ENCODE measurements at places on chromosomes 5 and 9.

- H3K4me1 ChIP-seq, result no peaks in the 10 kb centered on the region
- no peak overlapping the region for H3K27ac ChIP-seq
- no peak overlapping the region for H3K4me3 ChIP-seq
- DNase-seq, result no peak
- H3K27me3 ChIP-seq, result no peaks in the 10 kb centered on the region
Observed at GRCh38 chr5:78698191-78698791, 49.7 kb upstream of the LHFPL2 start.

DNA sequence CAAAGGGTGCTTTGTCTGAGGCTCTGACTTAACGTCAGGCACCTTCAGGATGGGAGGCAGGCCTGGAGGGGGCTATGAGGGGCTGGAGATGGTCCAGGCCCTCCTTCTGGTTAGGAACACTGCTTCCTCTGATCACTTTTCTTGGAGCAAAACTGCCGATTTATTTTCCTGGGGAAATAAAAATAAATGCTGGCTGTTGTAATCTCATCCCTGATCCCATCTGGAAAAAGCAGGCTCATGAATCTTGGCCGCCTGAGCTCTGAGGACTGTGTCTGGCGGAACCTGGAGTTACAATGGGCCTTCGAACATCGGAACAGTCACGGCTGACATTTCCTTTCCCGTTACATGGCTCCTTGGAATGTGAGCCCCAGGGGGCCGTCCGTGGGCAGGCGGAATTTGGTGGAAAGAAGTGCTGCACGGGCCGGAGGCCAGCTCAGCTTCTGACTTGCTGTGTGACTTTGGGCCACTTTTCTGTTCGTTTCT, 157.8 kb downstream of the RGS3 start:
- peaks cover 35% of the 10 kb centered on the region for H3K4me1 ChIP-seq
- DNase-seq, result no peak
- no peak overlapping the region for H3K4me3 ChIP-seq
- peaks cover 3% of the 10 kb centered on the region for H3K27me3 ChIP-seq

- DNase-seq, result no peak
- H3K27me3 ChIP-seq, result no peaks in the 10 kb centered on the region
- H3K27ac ChIP-seq, result no peak overlapping the region
- H3K4me3 ChIP-seq, result no peak overlapping the region
Observed at GRCh38 chr5:128335339-128335738, 202.7 kb downstream of the FBN2 start.

- H3K27ac ChIP-seq, result no peak overlapping the region
- H3K36me3 ChIP-seq, result no peaks in the 10 kb centered on the region
- H3K4me3 ChIP-seq, result no peak overlapping the region
Observed at GRCh38 chr5:19771174-19771835, 216.7 kb downstream of the CDH18 start.

DNA sequence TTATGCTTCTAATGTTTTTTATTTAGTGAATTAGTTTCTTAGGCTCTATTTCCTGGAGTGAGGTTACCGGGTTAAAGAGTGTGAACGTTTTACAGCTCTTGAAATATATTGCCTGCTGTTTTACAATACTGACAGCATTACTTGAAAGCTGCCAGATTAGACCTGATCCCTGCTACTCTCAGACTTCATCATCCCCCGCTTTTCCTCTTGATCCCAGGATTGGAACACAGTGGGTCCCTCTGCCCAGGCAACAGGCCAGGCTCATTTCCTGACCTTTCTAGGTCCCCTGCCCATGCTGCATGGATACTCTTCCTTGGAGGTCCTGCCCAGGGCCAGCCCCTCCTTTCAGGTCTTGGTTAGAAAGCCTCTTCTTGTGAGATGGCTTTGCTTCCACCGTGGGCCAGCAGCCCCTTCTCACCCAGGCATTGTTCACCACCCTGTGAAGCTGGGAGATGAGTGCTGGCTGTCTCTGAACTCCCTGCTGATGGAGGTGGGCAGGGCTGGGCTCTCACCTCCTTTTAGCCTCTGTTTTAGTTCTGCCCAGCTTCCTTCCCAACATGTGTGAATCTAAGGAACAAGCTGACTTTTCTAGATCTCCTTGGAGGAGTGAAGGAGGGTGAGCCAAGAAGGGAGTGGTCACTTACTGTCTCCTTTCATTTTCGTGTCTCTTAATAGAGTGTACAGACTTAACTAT, 15.5 kb upstream of the FAM120AOS start:
- peaks cover 12% of the 10 kb centered on the region for H3K4me1 ChIP-seq
- H3K4me3 ChIP-seq, result no peak overlapping the region
- no peak for DNase-seq

DNA sequence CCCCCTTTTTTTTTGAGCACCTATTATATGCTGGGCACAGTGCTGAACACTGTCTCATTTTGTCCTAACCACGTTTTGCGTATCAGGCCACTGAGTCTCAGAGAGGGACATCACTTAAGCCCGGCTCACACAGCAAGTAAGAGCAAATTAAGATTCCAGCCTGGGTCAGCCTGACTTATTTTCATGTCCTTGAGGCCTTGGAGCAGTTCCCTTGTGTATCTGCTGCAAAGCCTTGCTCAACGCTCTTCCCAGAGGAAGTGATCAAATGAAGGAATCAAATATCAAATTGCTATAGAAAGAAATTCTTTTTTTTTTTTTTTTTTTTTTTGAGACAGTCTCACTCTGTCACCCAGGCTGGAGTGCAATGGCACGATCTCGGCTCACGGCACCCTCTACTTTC, 30.7 kb downstream of the ERGIC1 start:
- H3K27me3 ChIP-seq, result no peaks in the 10 kb centered on the region
- peaks cover 53% of the 10 kb centered on the region for H3K4me1 ChIP-seq
- no peak overlapping the region for H3K27ac ChIP-seq
- peaks cover 8% of the 10 kb centered on the region for H3K36me3 ChIP-seq
- DNase-seq, result no peak

DNA sequence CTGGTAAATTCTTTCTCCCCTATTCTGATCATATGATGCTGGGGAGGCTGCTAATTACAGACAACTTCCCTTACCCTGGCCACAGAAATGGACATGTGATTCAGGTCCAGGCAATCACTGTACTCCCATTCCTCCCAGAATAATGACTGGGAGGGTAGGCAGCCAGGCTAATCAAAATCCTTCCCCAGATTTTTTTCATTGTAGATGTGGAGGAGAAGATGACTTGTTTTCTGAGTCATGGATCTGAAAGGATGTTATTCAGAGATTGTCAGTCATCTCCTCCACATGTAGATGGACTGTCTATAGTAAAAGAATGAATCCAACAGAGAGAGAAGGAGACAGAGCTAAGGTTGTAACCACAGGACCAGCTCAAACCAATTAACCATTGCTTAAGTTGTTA, 123.9 kb upstream of the PUM3 start:
- no peaks in the 10 kb centered on the region for H3K27me3 ChIP-seq
- no peak overlapping the region for H3K27ac ChIP-seq
- H3K4me3 ChIP-seq, result no peak overlapping the region
- DNase-seq, result no peak

GRCh38 chr5:54882841-54883240, 102.6 kb downstream of the ESM1 start:
- H3K4me1 ChIP-seq, result peaks cover 15% of the 10 kb centered on the region
- H3K27ac ChIP-seq, result no peak overlapping the region
- no peaks in the 10 kb centered on the region for H3K36me3 ChIP-seq
- H3K27me3 ChIP-seq, result peaks cover 24% of the 10 kb centered on the region

DNA sequence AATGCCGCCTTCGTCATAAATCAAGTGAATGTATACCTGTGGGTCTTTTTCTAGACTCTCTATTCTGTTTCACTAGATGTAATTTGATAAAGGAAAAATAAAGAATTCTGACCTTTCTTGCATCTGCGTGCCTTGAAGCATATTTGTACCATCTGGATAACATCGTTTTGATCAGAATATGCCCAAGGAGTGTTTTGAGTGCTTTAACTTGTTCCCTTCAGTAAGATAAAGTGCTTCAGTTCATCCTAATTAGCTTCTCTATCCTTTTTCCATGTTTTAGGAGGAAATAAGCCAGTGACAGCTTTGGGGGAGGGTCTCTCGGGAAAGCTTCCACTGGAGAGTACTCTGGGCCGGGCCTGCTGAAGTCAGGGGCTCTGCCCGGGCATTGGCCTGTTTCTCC, 113.5 kb upstream of the DAP start:
- no peaks in the 10 kb centered on the region for H3K27me3 ChIP-seq
- H3K4me3 ChIP-seq, result no peak overlapping the region

DNA sequence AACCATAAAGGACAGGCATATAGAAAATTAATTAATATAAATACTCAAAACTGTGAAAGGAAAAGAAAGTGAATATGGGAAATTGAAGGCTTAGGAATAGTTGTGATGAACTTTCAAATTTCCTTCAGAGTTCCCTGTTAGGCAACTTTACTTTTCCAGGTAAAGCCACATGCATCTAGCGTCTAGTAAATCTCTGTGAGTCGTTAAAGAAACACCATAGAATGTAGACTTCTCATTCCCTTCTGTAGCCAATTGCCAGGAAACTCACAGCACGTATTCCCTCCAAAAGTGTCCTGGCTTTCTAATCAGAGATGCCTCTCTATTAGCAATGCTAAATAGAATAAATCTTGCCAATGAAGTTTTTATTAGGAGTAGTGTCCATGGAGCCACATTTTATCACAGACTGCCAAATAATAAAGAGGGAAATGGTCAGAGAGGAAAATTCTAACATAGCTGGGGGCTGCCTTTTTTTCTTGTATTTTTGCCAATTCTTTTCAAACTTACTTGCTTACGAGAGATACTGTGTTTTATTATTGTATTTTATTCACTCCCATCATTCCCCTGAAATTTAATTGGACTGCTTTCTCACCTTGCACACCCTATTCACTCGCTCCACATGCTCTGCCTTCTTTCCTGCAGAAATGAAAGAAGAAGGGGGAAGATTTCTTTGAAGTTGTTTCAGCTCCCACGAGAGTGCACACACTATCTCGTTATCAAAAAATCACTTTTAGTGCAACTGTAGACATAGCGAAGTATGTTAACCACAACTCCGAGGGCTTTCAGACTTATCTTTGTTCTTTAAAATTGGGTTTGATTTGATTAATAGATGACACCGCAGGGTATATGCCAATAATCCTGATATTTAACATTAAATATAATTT, 439.0 kb downstream of the CSNK1G3 start:
- no peak overlapping the region for H3K27ac ChIP-seq
- DNase-seq, result no peak
- H3K4me1 ChIP-seq, result peaks cover 3% of the 10 kb centered on the region
- no peaks in the 10 kb centered on the region for H3K27me3 ChIP-seq

- H3K4me1 ChIP-seq, result no peaks in the 10 kb centered on the region
- no peak overlapping the region for H3K4me3 ChIP-seq
- H3K36me3 ChIP-seq, result no peaks in the 10 kb centered on the region
- H3K27me3 ChIP-seq, result no peaks in the 10 kb centered on the region
- no peak overlapping the region for H3K27ac ChIP-seq
Observed at GRCh38 chr5:156991714-156992113, 28.7 kb upstream of the TIMD4 start.

DNA sequence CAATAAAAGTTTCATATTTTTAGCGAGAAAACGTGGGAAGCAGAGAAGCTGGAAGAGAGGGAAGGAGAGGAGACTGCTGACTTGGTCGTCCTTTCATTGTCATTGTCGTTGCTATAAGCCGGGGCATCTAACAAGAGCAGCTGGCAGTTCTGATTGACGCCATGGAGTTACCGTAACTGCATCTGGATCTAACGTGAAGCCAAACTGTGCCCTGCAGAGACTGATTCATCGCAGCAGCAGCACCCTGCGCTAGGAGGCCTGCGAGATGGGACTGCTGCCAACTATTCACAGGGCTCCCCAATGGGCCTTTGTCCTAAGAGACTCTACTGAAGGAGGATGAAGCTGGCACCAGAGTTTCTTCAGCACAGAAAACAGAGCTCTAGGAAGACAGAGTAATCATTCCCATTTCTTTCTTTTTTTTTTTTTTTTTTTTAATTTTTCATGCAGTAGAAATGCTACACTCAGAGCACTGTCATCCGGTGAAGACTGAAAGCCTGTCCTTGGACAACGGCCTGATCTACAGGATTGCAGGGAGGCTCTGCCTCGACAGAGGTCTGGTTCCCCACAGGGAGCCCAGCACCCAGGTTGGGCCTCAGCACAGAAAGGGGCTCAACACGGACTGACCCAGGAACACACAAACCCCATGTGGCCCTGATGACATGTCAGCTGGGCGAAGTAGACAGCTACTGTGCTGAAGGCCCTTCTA, 47.8 kb downstream of the RETREG1 start:
- H3K27ac ChIP-seq, result peak overlapping the region; percentile 62
- H3K4me1 ChIP-seq, result peaks cover 18% of the 10 kb centered on the region
- H3K27me3 ChIP-seq, result no peaks in the 10 kb centered on the region
- peak; percentile 91 for DNase-seq
- H3K36me3 ChIP-seq, result peaks cover 3% of the 10 kb centered on the region

GRCh38 chr9:90078988-90079421, 474.2 kb downstream of the GADD45G start:
- H3K4me3 ChIP-seq, result no peak overlapping the region
- H3K36me3 ChIP-seq, result no peaks in the 10 kb centered on the region
- no peak for DNase-seq
- no peaks in the 10 kb centered on the region for H3K27me3 ChIP-seq

- no peak overlapping the region for H3K27ac ChIP-seq
- no peaks in the 10 kb centered on the region for H3K27me3 ChIP-seq
- DNase-seq, result no peak
- H3K4me1 ChIP-seq, result no peaks in the 10 kb centered on the region
- H3K36me3 ChIP-seq, result no peaks in the 10 kb centered on the region
- no peak overlapping the region for H3K4me3 ChIP-seq
Observed at GRCh38 chr9:29691758-29692407, 2118.6 kb upstream of the C9orf72 start.

- H3K36me3 ChIP-seq, result peaks cover 35% of the 10 kb centered on the region
- H3K4me3 ChIP-seq, result peak overlapping the region; percentile 4
- DNase-seq, result peak; percentile 85
Observed at GRCh38 chr5:139690064-139690802, 42.1 kb downstream of the CXXC5 start.

- no peak for DNase-seq
- H3K4me3 ChIP-seq, result no peak overlapping the region
- no peaks in the 10 kb centered on the region for H3K4me1 ChIP-seq
- no peak overlapping the region for H3K27ac ChIP-seq
- H3K27me3 ChIP-seq, result no peaks in the 10 kb centered on the region
Observed at GRCh38 chr5:78399116-78399515, 38.7 kb downstream of the SCAMP1 start.

GRCh38 chr9:38339087-38339486, 53.4 kb upstream of the ALDH1B1 start:
- no peak overlapping the region for H3K27ac ChIP-seq
- DNase-seq, result no peak

DNA sequence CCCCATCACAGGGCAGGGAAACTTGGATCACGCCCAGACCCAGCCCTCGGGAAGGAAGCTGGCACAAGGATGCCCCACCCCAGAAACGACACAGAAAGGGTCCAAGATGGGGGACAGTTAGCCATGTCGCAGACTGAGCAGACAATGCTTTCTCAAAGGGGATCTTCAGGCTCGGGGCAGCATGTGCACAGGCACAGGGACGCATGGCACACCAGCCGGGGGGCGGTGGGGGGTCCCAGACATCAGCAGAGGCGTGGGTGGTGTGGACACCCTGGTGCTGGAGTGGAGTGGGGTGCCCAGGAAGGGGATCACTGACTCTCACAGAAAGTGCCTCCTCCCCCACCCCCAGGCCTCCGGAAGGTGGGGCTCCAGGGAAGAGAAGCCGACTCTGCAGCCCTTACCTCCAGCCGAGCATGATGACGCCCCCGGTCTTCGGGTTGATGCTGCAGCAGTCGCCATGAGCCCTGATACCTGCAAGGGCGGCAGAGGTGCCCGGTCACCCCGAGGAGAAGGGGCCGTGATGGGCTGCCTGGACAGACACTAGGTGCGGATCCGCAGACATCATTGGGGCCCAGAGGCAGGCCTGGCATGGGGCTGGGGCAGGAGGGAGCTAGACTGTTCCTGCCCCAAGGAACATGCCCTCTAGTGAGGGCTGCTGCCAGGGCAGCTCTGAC, 44.5 kb upstream of the ZNF354A start:
- no peaks in the 10 kb centered on the region for H3K4me1 ChIP-seq
- no peak for DNase-seq
- no peaks in the 10 kb centered on the region for H3K36me3 ChIP-seq
